B cell (primary cell): ENCODE measurements at places on chromosomes 2 and 18. TPM values are rescaled to one million over a fixed set of nuclear protein-coding genes. Genes with fewer than 3 reads are reported as not detected.

NGEF gene
- polyA plus RNA-seq: not detected in 2 replicates

DNA sequence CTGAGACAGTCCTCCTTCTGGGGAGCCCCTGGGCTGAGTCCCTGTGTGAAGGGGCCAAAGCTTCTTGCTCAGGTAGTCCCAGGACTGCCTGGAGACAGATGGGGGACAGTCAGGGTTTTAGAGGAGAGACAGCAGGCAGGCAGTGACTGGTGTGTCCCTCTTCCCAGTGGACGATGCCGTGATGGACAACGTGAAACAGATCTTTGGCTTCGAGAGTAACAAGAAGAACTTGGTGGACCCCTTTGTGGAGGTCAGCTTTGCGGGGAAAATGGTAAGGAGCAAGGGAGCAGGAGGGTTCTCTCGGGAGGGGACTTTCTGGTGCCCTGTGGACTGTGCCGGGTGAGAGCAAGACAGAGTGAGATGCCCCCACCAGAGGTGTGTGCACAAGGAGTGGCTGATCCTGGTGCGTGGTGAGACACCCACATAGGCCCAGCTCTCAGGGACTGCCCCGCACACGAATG is 74.8 kb downstream of the DYSF start:
- no peak for DNase-seq

IL36RN gene
- polyA plus RNA-seq: not detected in 2 replicates

DNA sequence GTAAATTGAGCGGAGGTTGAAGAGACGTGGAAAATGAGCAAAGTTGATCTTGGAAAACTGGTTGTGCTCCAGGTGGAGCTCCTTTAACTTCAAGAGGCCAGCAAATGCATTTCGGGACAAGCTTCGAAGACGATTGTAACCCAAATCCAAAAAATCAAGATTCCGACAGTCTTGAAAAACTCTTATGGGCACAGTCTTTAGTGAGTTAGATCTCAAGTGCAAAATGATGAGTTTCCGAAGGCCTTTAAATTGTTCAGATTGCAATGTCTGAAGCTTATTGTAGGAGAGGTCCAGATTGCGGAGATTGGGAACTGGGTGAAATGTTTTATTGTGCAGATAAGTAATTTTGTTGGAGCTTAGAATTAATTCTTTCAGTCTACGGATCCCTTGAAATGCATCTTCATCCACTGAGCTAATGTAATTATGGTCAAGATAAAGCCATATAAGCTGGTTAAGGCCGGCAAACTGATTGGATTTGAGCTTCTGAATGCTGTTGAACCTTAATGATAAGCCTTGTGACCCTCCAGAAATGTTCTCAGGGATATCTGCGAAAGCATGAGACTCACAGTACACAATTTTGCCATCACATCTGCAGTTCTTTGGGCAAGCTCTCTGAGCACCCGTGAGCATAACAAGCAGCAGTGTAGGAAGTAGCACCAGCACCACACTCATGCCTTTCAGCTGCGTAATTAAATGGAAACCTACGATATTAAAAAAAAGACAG is 2.9 kb downstream of the LRRTM4 start:
- DNase-seq: no peak

LRATD1 gene
- not detected in 2 replicates for polyA plus RNA-seq

- DNase-seq: no peak
Observed at GRCh38 chr2:239779584-239779983, 245.6 kb downstream of the NDUFA10 start.

FAM237A gene
- polyA plus RNA-seq: not detected in 2 replicates
